ENCODE measurements at places on chromosomes 2 and 18.

GRCh38 chr2:23824777-23825212, 102.1 kb downstream of the ATAD2B start:
- no peak for DNase-seq

DNA sequence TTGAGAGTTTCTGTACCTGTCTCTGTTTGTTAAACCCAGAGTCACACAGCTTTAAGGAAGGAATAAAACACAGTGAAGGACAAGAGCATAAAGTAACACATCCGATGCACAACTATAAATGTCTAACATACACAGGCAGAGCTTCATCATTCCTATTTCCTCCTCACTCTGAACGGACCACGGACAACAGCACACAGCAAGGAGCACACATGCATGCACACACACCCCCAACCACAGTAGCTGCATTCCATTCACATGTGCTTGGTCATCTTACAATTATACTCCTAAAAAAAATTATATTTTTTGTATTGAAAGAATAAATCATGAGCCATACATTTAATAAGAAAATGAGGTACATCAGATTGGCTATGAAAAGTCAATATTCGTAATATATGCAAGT, 58.3 kb downstream of the ID2 start:
- DNase-seq, result no peak

GRCh38 chr2:238467792-238468191, 41.1 kb downstream of the ASB1 start:
- no peak for DNase-seq

DNA sequence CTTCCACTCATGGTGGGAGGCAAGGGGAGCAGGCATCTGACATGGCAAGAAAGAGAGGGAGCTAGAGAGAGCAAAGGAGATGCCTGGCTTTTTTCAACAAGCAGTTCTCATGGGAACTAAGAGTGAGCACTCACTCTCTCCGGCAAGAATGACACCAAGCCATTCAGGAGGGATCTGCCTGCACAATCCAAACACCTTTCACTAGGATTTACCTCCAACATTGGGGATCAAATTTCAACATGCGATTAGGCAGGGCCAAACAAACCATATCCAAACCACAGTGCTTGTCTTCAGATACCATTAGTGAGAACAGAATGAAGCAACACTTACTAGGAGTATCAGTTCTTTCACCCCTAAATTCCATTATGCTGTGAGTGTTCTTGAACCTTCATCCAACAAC, 77.3 kb downstream of the FIGN start:
- DNase-seq, result no peak

GRCh38 chr18:7946734-7947377, 379.7 kb downstream of the PTPRM start:
- DNase-seq, result no peak

DNA sequence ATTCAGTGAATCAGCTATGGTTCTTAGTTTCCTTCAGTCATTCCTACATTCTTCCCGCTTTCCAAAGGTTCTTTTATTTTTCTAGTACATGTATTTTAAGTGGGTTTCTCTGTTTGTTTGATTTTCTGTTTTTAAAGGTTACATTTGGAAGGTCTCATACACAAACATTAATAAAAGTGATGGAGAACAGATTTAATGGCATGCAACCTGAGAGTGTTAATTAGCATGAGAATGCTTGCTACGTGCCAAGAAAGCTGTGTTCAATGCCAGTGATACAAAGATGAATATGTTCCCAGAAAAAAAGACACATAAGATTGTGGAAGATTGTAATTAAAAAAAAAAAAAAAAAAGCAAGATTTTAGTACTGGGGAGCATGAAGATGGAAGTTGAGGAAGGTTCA, 61.8 kb upstream of the CDC42EP3 start:
- no peak for DNase-seq

DNA sequence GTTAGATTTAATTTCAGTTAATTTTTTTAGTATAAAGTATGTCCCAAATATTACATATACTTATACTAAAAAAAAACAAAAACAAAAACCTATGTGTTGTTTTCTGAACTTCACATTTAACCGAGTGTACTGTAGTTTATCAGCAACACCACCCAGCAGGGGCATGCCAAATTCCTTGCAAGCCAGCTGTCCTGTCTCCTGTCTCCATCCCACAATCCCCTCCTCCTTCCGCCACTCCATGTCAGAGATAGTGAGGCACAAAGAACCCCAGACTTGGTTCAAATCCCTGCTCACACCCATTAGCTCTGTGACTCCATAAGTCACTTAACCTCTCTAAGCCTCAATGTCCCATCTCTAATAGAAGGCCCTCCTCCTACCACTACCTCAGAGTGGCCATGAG, 9.4 kb downstream of the CHST10 start:
- DNase-seq, result no peak

DNA sequence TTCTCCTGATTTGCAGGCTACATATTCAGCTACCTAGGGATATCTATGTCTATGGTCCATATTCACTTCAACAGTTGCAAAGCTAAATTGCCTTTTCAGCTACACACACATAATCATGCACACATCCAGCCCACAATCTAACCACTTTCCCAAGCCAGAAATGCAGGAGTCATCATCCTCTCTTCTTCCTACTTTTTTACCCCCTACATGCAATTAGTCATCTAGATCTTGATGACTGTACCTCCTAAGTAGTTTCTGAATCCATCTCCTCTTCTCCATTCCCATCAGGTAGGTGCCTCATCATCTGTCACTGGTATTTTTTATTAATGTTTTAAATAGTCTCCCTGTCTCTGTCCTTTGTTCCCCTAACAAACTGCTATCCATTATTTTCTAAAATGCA, 23.7 kb upstream of the SPRED2 start:
- no peak for DNase-seq

- no peak for DNase-seq
Measured at GRCh38 chr2:181258720-181259119, 198.5 kb upstream of the ITGA4 start.

GRCh38 chr18:63374540-63374939, 7.5 kb upstream of the KDSR start:
- DNase-seq, result no peak
